ENCODE measurements at places on chromosomes 6 and 20. TPM values are rescaled to one million over a fixed set of nuclear protein-coding genes. Genes with fewer than 3 reads are reported as not detected.

The F13A1 gene
- total RNA-seq, result 201 TPM

The AIF1 gene
- 177 TPM for total RNA-seq

The LPA gene
- not detected for total RNA-seq

The CALHM6 gene
- 1.7 TPM for total RNA-seq

The C6orf118 gene
- total RNA-seq, result not detected

The TINAG gene
- total RNA-seq, result not detected

The LY86 gene
- total RNA-seq, result 2.6 TPM

The SNX21 gene
- 73.6 TPM for total RNA-seq

The TBX18 gene
- total RNA-seq, result 28.2 TPM

The EYS gene
- total RNA-seq, result 0.98 TPM

The MYCT1 gene
- total RNA-seq, result 15.9 TPM

The FOXQ1 gene
- total RNA-seq, result not detected

The HTR1E gene
- total RNA-seq, result not detected

The CCM2L gene
- 4.6 TPM for total RNA-seq

The FAM217A gene
- total RNA-seq, result not detected

The TPBG gene
- total RNA-seq, result 8.7 TPM

The SLC22A2 gene
- total RNA-seq, result not detected

The IMPG1 gene
- total RNA-seq, result not detected

The PSMA7 gene
- total RNA-seq, result 299 TPM

The VSX1 gene
- not detected for total RNA-seq

The BPI gene
- not detected for total RNA-seq

The IL17A gene
- total RNA-seq, result not detected

The DCBLD1 gene
- 19.7 TPM for total RNA-seq

The SLC2A10 gene
- total RNA-seq, result 14.9 TPM

The DEFB124 gene
- total RNA-seq, result not detected

The ENPP1 gene
- 67.0 TPM for total RNA-seq

The PNLDC1 gene
- 0.34 TPM for total RNA-seq

The CCN2 gene
- total RNA-seq, result 165 TPM

The CST4 gene
- not detected for total RNA-seq

The MYLIP gene
- total RNA-seq, result 41.2 TPM

The TOMM6 gene
- total RNA-seq, result 164 TPM

Data from subcutaneous adipose tissue (tissue), 4 donors.